Fibroblast of lung (primary cell): ENCODE measurements at places on chromosomes 7 and 10.
A peak's percentile ranks its signal among the peaks of the same experiment; 100 is the strongest.

DNA sequence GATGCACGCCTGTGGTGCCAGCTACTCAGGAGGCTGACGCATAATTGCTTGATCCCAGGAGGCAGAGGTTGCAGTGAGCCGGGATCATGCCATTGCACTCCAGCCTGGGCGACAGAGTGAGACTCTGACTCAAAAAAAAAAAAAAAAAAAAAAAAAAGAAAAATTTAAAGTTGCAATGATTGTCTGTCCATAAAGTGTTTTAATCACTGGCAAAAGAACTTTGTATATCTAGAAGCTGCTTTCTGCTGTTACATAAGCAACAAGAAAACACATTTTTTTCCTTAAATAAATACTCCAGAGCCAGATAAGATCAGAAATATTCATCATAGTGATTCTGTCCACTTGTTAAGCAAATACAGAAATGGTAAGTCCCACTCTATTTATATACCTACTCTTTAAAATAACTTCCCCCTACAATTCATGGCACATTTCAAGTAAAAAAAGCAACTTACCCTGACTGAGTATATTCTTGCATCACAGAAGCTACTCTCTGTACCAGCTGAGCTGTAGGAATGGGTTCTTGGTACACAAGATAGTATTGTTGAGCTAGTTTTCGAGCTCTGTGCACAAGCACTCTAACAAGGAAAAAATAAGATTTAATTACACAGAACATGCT is 7.6 kb downstream of the PSMA2 start:
- DNase-seq = no peak

- DNase-seq = peak; percentile 76
Observed at GRCh38 chr7:143884969-143885559, 16.9 kb downstream of the TCAF1 start.

- DNase-seq = peak; percentile 56
Observed at GRCh38 chr7:41699516-41699915, 3.4 kb downstream of the INHBA start.

DNA sequence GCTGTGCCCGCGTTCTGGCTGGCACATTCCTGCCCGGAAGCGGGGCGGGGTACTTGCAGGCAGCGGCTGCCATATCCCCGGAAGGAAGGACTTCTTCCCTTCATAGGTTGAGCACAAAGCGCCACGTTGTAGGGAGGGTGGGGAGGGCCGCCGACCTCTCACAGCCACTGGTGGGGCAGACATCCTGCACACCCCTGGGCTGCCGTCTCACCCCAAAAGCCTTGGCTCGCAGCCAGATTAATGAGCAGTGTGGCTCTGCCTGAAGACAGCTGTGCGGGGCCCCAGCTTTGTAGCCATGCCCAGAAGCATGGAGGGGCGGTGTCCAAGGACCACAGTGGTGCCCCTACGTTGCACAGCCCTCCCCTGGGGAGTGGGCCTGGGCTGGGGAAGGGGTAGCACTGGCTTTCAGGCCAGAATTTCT is 54.3 kb upstream of the DPYSL4 start:
- no peak for DNase-seq

GRCh38 chr7:10802526-10802925 is 171.1 kb upstream of the PHF14 start:
- DNase-seq = peak; percentile 99

- DNase-seq = no peak
Observed at GRCh38 chr10:60224066-60224705, 165.5 kb downstream of the ANK3 start.

DNA sequence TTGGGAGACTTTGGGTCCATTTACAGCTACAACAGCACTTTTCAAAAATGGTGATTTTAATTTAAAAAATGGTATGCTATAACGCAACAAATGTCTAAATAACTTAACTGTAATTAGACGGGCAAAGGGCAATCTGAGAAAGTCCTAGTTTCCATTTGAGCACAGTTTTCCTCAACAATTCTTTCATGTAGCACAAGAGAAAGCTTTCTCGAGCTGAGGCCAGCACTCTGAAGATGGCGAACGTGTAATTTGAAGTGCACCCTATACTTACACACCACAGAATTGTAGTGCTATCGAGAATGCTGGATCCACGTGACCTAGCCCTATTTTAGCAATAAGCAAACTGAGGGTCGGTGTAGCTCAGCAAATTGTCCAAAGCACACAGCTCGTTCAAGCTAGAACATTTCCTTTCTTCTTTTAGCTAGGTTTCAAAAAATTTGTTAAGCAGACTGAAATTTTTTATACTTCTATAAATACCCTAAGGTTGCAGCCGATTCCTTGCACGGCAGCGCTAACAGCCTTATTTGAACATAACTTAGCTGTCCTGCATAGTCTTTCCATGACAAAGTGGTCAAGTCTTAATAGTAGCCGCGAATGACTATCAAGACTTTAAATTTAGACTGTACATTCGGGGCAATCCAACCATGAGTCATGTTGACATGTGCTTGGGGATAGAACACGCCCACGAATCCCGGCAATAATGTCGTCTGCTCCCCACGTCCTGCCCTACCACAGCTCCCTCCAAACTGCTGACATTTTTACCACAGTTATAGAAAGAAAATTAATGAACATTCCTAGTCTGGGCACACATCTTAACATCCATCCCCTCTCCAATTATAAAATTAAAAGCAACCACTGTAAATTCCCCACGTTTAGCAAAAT is 10.0 kb downstream of the KLF6 start:
- DNase-seq = peak; percentile 95

DNA sequence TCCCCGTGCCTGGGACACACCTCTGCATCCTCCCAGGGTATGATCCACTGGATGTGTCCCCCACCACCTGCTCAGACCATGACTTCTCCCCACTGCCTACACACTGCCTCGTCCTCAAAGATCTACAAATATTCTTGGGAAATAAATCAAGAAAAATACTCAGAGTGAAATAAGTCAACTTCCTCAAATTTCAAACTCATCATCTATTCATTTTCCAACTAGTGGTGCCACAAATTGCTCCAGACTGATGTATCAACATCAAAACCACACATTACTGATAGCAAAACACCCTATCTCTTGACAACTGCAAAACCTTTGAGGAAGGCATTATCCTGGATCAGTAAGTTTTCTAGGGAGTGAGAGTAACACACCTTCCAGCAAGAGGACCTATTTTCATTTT is 87.7 kb downstream of the GRB10 start:
- DNase-seq = no peak

GRCh38 chr7:16980539-16980938 is 98.8 kb upstream of the AGR3 start:
- no peak for DNase-seq

GRCh38 chr10:10551596-10552301 is 465.9 kb upstream of the CELF2 start:
- no peak for DNase-seq

- DNase-seq = no peak
Observed at GRCh38 chr7:48074204-48074654, 14.8 kb upstream of the UPP1 start.

DNA sequence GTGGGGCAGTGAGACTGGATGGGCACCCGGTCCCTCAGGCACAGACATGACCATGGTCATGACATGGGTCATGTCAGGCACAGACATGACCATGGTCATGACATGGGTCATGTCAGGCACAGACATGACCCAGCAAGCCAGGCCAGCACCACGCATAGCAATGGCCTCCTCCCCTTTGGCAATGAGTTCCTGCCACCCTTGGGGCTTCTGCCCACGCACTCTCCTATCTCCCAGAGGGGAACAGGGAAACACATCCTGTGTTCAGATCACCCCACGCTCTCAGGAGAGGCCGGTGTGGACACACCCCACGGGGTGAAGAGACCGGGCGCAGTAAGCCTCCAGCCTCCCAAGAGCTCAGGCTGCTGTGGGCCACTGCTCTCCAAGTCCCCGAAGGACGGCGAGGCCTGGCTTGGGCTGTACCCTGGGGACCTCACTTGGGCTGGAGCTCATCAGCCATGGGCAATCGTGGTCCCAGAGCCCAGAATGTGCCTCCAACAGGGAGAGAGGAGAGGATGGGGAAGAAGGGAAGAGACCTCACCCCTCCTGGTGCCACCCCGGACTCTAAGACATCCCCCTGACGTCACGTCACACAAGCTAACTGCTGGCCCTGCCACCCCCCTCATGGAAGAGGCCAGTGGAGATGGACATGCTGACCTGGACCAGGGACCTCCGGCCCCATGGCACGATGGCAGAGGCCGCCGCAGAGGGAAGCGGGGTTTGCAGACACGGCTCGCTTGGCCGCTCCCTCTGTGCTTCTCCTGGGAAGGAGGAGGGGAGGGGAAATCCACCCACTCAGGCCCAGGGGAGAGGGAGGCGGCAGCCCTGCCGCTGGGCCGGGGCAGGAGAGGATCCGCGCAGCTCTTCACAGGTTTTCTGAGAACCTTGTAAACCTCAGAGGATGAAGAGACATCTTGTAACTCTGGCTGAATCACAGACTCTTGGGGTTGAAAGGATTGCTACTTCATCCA is 269.6 kb downstream of the ELFN1 start:
- DNase-seq = no peak

GRCh38 chr7:100968031-100968430 is 1.3 kb upstream of the MUC12 start:
- DNase-seq = no peak

DNA sequence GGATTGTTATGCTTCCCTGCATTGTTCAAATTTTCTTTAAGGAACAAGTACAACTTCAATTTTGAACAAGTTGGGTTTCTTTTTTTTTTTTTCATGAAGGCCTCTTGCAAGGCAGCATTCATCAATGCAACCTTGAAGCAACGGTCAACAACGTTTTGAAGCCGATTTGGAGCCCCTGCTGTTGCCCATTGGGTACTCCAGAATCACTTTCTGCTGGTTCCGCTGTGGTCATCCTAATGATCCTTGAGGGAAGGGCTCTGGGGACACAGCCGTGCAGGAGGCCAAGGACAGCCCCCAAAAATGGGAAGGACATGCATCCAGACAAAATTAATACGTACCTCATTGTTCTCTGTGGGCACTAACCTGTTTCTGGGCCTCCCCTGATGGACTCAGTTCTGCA is 84.6 kb upstream of the MGMT start:
- no peak for DNase-seq

GRCh38 chr7:617614-618538 is 98.2 kb upstream of the PDGFA start:
- DNase-seq = no peak
